ENCODE measurements at places on chromosomes 2 and 18.
A peak's percentile ranks its signal among the peaks of the same experiment; 100 is the strongest.

DNA sequence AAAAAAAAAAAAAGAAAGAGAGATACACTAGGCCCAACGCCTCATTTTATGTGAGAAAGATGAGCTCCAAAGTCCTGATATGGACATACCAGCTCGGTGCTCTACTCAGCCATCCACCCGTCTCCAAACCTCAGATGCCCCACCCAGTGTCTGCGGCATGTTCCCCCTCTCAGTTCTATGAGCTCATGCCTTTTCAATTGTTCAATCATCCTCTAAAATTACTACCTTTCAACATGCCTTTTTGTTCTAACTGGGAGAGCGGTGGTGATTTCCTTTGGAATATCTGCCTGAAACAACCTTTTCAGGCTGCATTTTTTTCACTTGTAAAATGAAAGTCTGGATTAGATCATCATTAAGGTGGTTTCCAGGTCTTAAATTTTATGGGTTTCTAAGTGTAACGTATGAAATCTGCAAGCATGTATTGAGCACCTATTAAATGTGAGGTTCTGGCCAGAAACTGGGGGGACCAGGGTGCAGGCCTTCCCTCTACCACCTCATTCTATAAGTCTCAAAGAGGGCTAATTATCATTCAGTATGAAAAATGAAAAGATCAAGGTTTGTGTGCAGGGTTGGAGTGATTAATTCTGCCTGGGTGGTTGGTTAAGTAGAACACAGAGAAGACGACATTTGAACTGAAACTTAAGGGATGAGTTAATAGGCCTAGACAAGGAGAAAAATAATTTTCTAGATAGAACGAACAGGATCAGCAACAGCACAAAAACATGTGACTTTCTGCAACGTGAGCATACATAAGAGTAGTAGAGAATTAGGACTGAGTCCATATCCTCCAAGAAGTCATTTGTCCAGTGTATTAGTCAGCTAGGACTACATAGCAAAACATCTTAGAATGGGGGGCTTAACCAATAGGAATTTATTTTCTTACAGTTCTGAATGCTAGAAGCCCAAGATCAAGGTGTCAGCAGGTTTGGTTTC is 87.4 kb upstream of the GLS start:
- DNase-seq = no peak

GRCh38 chr2:47094511-47095142 is 60.5 kb downstream of the STPG4 start:
- DNase-seq = no peak

- DNase-seq = no peak
Measured at GRCh38 chr2:99880148-99880963, 262.0 kb downstream of the AFF3 start.

DNA sequence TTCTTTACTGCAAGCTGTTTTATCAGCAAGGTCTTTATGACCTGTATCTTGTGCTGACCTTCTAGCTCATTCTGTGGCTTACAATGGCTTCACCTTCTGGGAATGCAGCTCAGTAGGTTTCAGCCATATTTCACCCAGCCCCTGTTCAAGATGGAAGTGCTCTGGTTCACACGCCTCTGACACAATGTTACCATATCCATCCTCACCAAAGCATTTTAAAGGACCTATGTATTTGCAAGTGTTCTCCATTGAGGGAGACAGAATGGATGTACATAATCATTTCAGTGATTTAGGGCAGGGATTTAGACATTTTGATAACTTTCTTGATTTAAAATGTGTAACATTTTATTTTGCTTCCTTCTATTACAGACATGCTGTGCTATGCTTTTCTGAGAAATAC is 182.3 kb upstream of the FN1 start:
- no peak for DNase-seq

GRCh38 chr2:101912545-101912944 is 79.2 kb upstream of the IL1R2 start:
- DNase-seq = no peak

- no peak for DNase-seq
Measured at GRCh38 chr18:8717011-8717770, 11.8 kb downstream of the MTCL1 start.

GRCh38 chr2:236343400-236344161 is 79.4 kb upstream of the ASB18 start:
- peak; percentile 72 for DNase-seq

DNA sequence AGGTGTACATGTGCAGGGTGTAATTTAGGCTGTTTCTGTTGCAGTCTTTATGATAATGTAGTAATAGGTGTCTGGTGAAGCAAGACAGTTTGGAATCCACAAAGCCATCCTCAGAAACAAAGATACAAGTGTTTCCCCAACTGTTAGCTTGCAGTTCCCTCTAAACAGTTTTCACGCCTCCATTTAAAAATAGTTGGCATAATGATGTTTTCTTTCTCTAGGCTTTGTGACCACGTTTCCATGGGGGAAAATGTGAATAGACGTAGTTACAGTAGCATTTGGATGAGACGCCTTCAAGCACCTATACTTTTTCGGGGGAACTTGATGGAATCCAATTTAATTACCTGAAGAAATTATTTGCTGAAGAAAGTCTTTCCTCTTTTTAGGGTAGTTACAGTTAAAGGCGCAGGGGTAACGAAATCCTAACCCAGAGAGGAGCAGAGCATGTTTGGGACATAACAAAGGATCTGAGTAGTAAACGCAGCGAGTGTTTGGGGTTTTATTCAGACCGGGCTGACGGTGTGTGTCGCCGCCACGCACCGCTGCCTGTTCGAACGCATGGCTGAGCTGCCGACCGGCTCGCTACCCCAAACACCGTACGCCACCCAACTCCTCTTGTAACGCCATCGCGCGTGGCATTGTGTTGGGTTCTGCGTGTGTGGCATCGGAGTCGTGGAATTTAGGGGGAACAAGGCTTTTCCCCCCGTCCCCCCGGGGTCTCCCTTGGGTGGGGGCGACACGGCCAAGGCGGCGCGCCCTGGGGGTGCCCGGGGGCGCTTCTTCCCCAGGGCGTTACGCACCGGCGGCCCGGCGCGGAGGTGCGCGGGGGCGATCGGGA is 681 bp upstream of the NRP2 start:
- no peak for DNase-seq

DNA sequence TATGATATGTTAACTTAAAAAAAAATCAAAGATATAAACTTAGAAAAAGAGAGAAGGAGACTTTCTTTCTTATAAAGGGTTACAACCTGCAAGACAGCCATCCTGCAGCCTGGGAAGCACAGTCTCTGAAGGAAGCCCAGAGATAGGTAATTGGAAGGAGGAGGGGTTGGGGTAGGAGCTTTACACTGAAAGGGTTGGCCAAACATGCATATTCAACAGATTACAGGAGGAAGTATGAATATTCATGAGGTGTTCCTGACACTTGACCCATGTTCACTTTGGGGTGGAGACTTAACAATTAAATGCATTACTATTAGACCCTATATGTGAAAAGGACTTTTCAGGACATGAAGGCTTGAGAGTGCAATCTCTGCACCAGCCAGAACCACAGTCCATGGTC is 71.7 kb upstream of the CDH2 start:
- DNase-seq = no peak

GRCh38 chr2:39300044-39300978 is 56.5 kb upstream of the CDKL4 start:
- no peak for DNase-seq

GRCh38 chr18:79519751-79520477 is 124.2 kb downstream of the NFATC1 start:
- DNase-seq = no peak

GRCh38 chr18:39600894-39601293 is 2035.3 kb upstream of the CELF4 start:
- no peak for DNase-seq

DNA sequence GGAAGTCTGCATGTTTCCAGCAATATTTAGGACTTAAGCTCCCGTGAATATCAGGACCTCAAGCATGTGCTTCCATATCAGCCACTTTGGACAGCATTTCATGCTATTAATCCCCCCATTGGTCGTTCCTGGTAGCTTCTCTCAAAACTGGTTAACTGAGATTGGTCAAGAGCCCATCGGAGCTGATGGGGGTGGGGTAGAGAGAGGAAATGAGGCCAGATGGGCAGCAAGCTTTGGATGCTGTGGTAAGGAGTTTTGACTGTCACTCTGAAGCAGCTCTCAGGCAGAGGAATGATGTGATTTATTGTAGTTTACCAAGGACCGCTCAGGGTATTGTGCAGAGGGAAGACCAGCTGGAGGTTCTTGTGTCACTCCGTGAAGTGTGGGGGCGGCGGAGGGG is 81.8 kb downstream of the FAM168B start:
- DNase-seq = no peak

DNA sequence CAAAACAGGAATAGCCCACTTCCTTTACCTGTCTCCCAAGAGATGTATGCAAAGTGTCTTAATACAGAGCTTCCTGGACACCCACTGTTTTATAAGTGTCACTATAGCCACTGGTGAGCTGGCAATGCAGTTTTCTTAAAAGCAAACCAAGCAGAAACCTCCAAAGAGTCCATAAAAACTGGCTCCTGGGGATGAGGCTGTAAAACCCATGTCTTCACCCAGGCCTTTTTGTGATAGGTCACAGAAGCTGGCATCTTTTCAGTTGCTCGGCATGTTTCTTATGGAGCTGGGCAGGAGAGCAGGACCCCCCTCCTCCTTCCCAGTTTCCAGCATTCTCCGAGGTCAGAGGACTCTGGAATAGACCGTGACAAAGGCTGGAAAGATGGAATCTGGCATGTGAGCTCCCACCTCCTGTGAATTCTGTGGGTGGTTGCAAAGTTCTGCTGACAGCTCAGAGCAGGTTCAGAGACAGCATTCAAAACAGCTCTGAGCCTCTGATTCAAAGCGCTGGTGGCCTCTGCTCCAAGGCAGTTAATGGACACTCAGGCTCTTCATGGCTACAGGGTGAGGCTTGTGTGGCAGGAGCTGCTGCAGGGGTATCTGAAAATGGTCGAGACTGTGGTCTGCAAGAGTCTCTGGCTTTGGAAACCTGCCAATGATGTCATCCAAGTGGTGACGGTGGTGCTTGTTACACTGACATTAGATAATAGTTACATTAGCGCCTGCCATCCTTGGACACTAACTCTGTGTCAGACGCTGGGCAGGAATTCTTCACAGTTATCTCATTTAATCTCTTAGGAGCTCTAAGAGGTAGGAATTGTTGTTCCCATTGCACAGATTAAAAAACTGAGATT is 283.4 kb downstream of the CLIP4 start:
- no peak for DNase-seq

DNA sequence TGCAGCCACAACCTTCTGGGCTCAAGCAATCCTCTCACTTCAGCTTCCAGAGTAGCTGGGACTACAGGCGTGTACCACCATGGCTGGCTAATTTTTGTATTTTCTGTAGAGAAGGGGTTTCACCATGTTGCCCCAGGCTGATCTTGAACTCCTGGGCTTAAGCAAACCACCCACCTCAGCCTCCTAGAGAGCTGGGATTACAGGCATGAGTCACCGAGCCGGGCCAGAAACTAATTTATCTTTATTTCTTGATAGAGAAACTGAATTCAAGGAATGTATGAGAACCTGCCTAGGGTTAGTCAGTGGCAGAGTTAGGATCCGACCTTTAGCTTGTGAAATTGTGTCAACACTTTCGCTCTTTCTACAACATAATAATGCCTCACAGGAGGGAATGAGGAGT is 19.3 kb upstream of the ITGAV start:
- DNase-seq = peak; percentile 49

GRCh38 chr2:132772340-132772739 is 102.3 kb upstream of the LYPD1 start:
- no peak for DNase-seq

DNA sequence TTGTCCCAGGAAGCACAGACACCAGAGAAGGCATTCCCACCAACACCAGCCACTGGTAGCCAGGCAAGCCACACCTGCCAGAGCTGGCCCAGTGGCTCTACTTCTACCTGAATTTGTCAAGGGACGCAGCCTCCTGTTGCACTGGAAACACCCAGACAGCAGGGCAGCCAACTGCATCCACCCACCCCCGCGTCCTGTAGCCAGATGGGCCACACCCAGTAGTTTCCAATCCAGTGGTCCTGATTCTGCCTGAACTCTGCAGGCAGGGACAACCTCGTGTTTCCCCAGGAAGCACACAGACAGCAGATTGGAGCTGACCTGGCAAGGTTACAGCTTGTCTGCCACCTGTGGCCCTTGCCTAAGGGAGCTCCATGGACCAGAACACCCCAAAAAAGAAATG is 18.2 kb downstream of the PFN4 start:
- DNase-seq = no peak

- no peak for DNase-seq
Measured at GRCh38 chr18:24633121-24633520, 172.7 kb downstream of the HRH4 start.

- DNase-seq = no peak
Measured at GRCh38 chr2:235343156-235343774, 150.6 kb upstream of the AGAP1 start.

DNA sequence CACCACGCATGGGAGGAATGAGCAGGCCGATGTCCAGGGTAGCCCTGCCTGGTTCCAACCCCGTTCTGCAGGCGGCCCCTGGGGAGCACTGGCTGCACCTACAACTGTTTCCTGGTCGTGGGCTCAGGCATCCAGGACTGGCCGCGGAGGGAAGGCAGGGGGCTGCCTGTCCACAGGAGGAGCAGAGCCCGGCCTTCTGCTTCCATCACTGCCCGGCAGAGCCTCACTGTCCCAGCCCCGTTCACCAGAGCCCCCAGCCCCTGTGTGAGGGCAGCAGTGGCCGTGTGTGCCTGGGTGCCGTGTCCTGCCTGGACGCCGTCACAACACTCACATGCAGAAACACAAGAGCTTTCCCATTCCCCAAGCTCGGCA is 56.2 kb downstream of the KCNG2 start:
- DNase-seq = no peak

GRCh38 chr2:80071941-80072340 is 232.6 kb downstream of the LRRTM1 start:
- DNase-seq = no peak

DNA sequence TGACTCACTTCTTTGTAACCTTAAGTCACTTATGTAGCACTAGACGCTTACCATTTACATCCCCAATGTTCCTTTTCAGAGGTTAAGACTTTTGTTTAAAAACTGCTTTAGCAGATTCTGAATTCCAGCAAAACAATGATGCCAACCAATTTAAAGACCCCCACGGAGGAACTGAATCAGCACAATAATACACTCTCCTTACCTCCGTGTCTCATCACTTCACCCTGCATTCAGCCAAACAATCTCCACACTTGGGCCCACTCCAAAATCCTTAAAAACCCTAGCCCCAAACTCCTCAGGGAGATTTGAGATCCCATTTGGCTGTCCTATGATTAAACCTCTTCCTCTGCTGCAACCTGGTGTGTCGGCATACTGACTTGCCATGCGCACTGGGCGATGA is 153.9 kb downstream of the B3GNT2 start:
- DNase-seq = no peak

GRCh38 chr18:52426041-52426440 is 86.0 kb downstream of the DCC start:
- DNase-seq = no peak
